ENCODE measurements at places on chromosomes 12 and 14. TPM values are rescaled to one million over a fixed set of nuclear protein-coding genes. Genes with fewer than 3 reads are reported as not detected.

The FBLN5 gene
- 1.2 TPM for total RNA-seq

The OTOGL gene
- not detected for total RNA-seq

The ATP2B1 gene
- total RNA-seq, result 100 TPM

The SMIM41 gene
- not detected for total RNA-seq

DNA sequence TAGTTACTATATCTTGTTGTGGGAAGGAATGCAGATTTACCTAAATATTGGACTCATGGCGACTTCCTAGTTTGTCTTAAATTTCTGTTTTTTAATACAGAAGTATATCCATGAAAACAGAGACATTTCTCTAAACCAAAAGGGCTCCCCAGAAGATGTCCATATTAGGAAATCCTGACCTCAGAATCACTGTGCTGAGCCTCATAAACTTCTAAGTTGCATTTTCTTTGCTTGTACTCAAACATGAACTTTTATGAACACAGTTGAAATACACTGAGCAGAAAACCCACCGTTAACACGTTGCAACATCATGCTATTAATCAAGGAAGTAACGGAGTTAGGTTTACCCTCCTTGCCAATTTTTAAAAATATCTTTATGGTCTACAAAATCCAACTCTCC lies 42.9 kb upstream of the NR2C1 start:
- no peaks in the 10 kb centered on the region for H3K36me3 ChIP-seq
- H3K4me1 ChIP-seq, result no peaks in the 10 kb centered on the region
- no peaks in the 10 kb centered on the region for H3K27me3 ChIP-seq

DNA sequence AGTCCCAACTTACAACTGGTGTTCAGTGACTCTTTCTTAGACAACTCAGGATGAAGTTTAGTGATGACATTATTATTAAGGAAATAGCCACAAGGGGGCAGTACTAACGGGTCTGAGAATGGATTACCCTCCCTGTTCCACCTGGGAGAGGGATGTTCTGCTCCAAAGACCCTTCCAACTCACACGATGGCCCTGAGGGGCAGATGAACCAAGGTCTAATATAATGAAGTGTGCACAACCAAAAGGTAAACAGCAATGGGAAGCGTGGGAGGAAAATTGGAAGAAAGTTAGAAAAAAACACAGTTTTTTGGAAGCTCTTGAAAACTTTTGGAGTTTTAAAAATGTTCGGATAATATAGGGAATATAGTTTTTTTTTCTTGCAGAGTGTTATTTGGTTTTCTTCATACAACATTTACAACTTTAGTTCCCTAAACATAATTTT lies 24.0 kb downstream of the FGF6 start:
- no peak for DNase-seq
- H3K27ac ChIP-seq, result no peak overlapping the region
- H3K4me1 ChIP-seq, result no peaks in the 10 kb centered on the region
- peaks cover 3% of the 10 kb centered on the region for H3K27me3 ChIP-seq
- no peak overlapping the region for H3K4me3 ChIP-seq

- no peaks in the 10 kb centered on the region for H3K27me3 ChIP-seq
- no peak overlapping the region for H3K27ac ChIP-seq
- no peaks in the 10 kb centered on the region for H3K4me1 ChIP-seq
- no peaks in the 10 kb centered on the region for H3K36me3 ChIP-seq
These were observed 25.6 kb upstream of the ARID2 start for GRCh38 chr12:45703942-45704341.

DNA sequence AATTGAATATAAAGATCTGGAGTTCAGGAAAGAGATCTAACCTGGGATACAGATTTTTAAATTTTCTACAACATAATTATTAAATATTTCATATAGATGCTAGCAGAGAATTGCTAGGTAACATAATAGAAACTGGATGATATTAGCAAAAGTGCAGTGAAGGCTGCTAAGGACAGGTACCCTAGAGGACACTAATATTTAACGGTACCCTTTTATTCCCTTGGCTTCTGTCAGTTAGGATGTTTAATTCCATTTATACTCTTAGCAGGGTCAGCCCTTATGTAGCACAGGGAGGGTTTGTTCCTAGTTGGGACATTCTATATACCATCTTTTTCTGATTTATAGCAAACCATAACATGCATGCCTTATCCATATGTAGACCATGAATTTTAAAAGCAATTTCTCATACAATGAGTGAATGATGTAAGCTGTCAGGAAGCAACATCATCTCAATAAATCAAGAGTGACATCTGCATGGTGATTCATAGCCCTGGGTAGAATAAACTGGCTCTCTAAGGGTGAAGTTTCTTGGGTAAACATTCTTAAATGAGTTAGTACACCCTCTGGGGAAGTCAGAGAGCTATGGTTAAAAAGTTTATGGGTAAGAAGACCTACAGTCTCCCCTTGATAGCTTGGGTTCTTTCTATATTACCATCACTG lies 404.4 kb upstream of the MGAT4C start:
- no peaks in the 10 kb centered on the region for H3K36me3 ChIP-seq
- DNase-seq, result no peak
- H3K4me1 ChIP-seq, result no peaks in the 10 kb centered on the region
- no peak overlapping the region for H3K4me3 ChIP-seq

DNA sequence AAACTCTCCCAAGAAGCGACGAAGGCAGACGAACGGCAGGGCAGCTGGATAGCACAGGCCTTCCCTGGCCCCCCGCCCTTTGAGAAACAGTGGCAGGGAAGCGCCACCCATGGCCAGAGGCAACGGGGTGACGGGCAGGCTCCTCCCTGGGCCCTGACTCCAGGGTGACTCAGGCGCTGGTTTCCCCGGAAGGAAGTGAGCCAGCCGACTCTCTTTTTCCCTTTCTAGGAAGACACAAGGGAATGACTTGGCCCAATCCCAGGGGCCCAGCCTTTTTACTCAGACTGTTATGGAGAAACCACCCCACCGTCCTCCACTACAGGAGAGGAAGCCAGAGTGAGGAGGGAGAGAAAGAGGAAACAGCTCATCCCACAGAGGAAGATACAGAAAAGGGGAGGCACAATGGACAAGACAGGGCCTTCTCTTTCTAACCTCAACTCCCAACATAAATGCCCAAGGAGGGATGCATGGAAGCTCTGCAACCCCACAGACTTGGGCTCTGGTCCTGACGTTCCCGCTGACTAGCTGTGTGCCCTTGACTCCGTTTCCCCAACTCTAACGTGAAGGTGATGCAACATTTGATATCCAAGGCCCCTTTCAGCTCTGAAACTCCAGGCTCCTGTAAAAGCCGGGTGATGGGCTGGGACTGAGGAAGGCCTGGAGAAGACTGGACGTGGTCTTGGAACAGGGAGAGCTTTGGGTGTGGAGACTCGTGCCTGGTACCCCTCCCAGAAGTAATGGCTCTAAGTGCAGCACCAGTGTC lies 27.9 kb downstream of the ACTN1 start:
- DNase-seq, result peak; percentile 63
- no peak overlapping the region for H3K4me3 ChIP-seq
- H3K4me1 ChIP-seq, result peaks cover 78% of the 10 kb centered on the region
- no peak overlapping the region for H3K27ac ChIP-seq
- peaks cover 2% of the 10 kb centered on the region for H3K36me3 ChIP-seq

- DNase-seq, result no peak
- H3K27ac ChIP-seq, result no peak overlapping the region
- no peaks in the 10 kb centered on the region for H3K36me3 ChIP-seq
- H3K4me3 ChIP-seq, result no peak overlapping the region
These were observed 112.8 kb upstream of the PELI2 start for GRCh38 chr14:56005191-56006053.

DNA sequence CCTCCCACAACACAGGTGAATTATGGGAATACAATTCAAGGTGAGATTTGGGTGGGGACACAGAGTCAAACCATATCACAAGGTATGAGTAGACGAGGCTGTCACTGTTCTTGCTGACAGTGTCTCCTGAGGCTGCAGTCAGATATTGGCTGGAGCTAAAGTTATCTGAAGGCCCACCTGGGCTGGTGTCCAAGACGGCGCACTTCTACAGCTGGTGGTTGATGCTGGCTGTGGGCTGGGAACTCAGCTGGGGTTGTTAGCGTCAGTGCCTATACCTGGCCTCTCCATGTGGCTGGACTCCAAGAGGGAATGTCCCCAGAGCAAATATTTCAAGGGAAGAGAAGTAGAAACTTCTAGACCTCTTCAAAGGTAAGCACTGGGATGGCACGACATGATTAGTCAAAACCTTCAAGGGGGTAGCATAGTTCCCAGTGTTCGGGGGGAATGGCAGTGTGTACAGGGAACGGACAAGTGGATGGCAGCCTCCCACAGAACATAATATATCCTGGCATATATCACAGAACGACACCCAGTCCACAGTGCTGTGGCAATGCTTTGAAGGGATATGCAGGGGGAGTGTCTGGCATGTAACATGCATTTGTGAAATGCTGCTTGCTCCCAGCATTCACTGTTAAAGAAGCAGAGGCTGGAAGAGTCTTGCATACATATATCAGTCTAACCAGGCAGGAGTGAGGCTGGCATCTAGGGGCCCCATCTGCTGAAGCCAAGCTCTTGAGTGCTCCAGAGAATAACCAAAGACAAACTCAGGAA lies 126.7 kb upstream of the RFLNA start:
- no peaks in the 10 kb centered on the region for H3K27me3 ChIP-seq
- no peaks in the 10 kb centered on the region for H3K36me3 ChIP-seq
- no peak overlapping the region for H3K27ac ChIP-seq
- no peak for DNase-seq

All from CD4-positive, alpha-beta T cell (primary cell).